Stimulated activated CD4-positive, alpha-beta T cell treated with anti-CD3 and anti-CD28 coated beads, Interleukin-4, amount 100 ng/mL, for 1 hour (primary cell): ENCODE measurements at places on chromosomes 6 and 20.

GRCh38 chr6:127366282-127367022 lies 23.0 kb upstream of the ECHDC1 start:
- no peak for DNase-seq

DNA sequence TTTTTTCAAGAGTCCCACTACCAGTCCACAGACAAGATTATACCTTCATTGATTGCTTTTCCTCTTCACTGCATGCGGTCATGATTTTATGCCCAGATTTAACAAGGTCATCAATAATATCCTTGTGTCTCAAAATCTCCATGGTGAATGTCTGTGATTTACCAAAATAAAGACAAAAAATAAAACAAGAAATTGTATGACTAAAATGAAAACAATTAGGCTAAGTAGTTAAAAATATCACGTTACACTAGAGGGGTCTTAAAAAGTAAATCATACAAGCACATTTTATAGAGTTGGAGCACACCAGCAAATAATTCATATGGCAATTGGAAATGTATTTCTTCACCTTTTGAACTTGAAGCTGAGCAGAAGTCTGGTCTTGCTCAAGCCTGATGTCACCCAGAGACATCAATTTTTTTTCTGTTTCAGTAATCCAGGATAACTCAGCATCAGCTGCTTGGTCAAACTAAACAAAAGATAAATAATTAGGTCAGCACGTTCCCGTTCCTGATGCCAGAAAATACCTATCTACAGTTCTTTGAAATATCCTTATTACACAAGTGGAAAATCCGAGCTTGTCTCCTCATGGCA lies 125.4 kb downstream of the DST start:
- DNase-seq, result no peak

- DNase-seq, result no peak
Measured at GRCh38 chr6:53734473-53735299, 60.1 kb upstream of the LRRC1 start.

DNA sequence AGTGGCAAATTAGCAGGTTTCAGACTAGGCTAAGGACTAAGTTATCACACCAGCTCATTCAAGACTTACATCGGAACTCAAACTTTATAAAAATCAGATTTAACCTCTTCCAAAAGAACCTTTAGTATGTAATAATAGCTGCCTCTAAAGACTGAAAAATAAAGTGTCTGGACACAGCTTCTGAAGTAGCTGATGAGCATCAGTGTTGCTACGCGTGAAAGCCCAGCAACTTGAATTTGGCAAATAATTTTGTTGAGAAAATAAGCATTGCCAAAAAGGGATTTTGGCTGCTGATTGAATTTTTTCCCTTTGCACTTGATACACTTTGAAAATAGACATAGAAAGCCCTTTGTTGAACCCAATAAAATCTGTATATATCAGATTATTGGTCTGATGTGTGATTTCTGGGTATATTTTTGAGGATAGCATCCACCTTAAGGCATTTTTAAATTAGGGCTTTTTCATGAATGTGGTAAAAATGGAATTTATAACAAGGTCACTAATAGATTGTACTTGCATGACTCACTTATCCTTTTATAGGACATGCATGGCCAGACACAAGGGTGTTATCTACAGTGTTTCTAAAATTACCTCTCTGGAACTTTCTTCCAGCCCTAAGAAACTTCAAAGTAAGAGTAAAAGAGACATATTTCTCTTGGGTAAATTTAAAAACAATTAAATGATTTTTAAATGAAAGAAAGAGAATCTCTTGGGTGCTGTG lies 350.4 kb downstream of the TENT5A start:
- DNase-seq, result no peak

- DNase-seq, result no peak
Measured at GRCh38 chr20:19115581-19115980, 96.9 kb upstream of the SLC24A3 start.

GRCh38 chr20:5390720-5391119 lies 74.0 kb upstream of the PROKR2 start:
- no peak for DNase-seq

DNA sequence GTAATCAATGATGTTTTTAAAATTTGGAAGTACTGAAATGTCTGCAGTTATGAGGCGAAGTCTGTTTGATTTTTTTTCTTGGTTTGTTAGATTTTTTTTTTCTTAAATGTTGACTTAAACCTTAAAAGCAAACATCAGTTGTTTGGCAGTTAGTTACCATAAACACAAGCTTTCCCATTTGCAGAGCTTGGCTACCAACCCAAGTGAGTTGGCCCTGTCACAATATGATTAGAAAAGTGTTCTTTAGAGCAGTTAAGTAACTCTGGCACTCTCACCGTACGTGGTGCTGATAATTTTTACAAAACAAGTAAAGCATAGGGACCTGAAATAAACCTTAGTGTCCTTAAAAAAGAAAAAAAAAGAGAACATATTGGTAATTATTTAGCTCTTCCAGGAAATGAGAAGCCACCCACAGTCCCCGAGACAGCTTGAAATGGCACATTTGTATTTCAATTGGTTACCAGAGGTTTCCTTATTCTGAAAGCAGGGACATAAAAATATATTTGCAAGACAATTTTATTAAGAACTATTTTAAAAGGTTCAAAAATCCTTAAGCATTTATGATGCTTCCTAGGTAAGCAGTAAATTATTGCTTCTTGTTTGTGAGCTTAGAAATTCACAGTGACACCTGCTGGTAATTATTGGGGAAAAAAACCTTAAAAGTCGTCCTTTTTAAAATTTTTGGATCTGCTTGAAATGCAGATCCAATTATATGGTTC lies 3.9 kb downstream of the HEY2 start:
- DNase-seq, result no peak

DNA sequence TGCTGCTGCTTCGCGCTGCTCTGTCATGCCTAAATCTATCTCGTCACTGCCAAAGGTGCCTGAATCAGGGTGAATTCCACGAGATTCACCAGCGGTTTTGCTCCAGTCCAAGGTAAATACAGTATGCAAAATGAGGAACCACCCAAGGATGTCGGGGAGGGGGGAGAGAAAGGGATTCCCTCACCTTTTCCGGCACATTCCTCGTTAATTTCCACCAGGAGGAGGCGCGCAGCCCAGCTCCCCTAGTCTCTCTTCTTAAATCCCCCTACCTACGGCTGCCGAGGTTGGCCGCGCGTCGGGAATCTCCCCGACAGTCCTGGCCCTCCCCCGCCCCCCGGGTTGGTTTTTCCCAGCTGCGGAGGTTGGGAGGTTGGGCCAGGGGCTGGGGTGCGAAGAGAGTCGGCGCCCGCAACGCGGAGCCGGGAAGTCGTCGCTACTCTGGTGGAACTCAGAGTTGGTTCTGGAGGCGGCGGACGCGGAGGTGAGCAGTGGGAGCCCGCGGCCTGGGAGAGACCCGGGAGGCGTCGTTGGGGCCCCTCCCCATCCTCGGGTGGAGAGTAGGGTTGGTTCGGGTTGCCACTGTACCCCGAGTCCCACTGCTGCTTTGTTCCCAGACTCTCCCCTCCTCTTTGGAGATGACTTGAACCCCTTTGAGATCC lies at the start of gene TPBG:
Gene TPBG, plus strand, starts transcription at position 390 of the 659 bp plus-strand sequence. CDS start 1,145 bp downstream, outside the sequence.
- DNase-seq, result peak; percentile 21

DNA sequence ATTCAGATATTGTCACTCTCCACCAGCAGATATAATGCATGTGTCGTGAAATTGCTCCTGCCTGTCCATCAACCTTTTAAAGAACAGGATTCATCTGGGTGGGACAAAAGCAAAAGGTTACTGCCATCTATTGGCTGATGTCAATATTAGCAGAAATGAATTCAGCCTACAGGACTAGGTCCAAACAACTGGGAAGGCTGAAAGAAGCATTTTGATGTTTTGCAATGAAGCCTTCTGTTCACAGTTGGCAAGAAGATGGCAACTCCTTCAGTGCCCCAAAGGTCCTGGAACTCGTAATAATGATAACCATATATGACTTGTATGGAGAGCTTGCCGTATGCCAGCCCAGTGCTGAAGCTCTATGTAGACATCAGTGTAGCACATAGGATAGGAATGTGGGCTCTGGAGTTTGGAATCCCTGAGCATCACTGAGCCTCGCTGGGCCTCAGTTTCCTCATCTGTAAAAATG lies 7.5 kb downstream of the BCAS1 start:
- no peak for DNase-seq

- DNase-seq, result no peak
Measured at GRCh38 chr20:37650661-37651060, 43.2 kb upstream of the CTNNBL1 start.

DNA sequence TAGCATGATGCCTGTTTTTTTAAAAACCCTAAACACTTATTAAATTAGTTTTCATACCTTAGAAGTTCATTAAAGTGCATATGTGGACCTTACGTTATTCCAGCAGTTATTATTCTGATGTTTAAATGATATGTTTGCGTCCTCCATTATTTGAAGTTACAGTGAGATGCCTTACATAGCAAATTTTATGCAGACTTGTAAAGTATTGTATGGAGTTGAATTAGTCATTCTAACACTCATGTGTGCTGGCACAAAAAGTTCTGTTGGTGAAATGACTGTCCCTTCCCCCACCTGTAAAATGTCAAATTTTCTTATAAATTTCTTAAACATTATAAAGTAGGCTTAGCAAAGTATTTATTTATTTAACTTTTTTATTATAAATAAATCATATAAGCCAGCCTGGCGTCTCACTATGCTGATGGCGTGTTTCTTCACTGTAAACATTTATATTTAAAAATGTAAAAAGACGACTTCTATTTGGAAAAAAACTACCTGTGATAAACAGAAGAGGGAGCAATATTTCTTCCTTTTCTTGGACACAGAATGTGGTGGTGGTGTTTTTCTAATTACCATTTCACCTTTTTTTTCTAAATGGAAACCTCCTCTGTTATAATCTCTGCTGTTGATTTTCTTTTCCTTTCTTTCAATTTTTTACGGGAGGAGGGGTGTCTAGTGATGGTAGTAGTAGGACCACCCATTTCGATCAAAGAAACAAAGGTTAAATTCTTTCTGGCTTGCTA lies 155.4 kb downstream of the RFPL4B start:
- DNase-seq, result no peak

GRCh38 chr6:122323361-122323760 lies 76.1 kb upstream of the HSF2 start:
- DNase-seq, result no peak

GRCh38 chr6:168376120-168376519 lies 56.5 kb upstream of the DACT2 start:
- DNase-seq, result no peak

DNA sequence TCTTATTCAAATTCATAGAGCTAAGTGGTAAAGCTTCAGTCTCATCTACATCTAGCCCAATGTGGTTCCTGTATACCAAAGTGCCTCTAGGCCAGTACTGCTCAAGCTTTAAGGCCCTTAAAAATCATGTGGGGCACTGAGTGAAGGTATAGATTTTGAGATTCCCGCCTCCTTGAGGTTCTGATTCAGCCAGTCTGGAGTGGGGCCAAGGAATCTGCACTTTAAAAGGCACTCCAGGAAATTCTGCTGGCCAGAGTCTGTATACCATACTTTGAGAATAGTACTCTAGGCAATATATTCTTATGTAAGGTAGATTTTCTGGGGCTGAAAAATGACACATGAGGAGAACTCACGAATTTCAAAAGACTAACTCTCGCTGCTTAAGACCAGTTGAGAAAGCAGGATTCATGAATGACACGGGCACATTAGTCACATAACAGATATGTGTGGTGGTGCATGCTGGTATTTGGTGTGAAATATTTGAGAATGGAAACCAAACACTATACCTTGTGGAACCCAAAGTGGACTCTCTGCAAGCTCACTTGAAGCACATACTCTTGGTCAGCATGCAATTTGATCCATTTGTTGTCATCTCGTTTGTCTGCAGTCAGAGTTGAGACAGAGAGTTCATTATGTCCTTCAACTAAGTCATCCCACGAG lies 47.6 kb upstream of the SIM1 start:
- no peak for DNase-seq

DNA sequence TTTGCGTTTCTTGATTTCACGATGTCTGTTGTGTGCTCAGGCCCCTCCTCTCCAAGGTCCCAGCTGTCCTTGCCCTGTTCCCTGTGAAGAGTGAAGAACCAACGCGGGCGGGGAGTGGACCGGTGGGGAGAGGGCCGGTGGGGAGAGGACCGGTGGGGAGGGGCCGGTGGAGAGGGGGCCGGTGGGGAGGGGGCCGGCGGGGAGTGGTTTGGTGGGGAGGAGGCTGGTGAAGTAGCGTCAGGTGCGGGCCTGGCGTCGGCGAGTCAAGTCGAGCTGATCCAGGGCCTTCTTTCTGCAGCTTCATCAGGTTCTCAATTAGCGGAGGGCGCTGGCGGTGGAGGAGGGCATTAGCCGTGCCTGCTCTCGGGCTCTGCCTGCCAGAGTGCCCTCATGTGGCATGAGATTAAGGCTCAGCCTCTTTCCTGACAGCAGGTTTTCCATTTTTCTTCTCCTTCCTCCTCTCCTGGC lies 21.2 kb upstream of the BHLHE23 start:
- no peak for DNase-seq

DNA sequence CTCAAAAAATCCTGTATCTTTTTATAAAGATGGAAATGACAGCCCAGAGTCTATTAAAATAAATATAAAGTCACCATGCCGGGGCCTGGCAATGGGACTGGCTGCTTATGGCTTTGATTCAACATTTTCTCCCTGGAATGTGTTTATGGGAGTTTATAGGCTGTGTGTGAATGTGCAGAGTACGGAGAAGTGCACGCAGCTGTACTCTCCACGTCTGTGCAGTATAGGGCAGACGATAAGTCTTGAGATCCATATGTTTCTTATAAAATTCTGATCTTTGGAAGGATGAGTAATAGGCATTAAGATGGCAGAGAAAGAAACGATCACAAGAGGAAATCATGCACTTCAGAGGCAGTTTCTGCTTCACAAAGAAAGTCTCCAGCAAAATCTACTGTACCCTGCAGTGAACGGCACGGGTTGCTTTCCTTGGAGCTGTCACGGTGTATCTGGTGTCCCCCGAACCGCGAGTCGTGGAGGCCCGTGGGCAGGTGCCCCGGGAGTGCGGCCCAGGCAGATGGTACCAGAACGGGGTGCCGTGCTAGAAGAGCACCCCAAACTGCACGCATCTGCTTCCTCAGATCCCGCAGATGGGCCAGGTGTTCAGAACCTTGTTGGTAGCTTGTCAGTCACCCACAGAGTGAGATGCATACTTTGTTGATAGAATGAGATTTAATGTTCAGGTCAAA lies 382.5 kb downstream of the TAF4 start:
- no peak for DNase-seq

DNA sequence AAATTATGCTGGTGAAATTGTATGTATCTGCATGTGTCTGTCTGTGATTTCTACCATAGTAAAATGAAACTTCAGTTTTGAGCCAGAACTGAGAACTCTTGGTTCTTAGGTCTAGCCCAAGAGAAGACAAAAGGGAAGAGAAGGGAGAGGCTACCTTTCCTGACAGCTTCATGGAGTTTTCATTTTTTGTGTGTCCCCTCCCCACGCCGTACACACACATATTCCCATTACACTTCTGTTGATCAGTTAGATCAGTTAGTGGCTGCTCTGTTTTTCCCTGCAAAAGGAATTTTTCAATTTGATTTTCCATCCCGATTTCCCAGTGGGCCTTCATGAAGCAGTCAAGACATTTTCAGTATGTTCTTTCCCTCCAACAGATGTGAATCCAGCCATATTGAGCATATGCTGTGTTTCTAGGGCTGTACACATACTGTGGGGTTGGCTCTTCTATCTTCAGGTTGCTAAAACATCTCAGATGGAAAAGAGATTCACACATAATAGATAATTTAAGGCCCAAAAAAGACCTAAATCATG lies 52.5 kb downstream of the HIVEP1 start:
- no peak for DNase-seq

- no peak for DNase-seq
Measured at GRCh38 chr6:61562098-61562497, 723.9 kb downstream of the KHDRBS2 start.
